Substantia nigra (tissue), 51 donors: ENCODE measurements at places on chromosomes 2 and 18.

GRCh38 chr18:50177294-50177992 lies 17.5 kb downstream of the MYO5B start:
- no peak for DNase-seq

DNA sequence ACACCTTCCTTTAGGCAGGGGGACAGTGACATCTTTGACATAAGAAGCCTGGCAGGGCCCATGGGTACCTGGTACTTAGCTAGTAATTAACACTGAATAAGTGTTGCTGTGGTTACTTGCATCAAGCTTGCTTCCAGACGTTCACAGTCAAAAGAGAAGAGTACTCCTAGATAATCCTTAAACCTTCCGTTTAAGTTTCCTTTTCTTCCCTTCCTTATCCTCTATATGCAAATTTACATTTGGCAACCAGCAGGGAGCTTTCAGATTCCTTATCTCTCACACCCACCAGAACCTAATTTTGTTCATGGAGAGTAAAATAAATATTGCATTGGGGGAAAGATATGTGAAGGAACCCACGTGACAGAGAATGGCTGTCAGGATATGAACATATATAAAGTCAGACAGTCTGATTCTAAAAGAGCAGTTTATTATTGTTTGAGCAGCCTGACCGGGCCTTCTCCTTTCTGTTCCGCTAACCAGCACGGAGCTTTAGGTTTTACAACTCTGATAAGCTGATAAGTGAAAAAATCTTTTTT lies 7.8 kb upstream of the RAB31 start:
- DNase-seq: no peak

GRCh38 chr2:45923701-45924100 lies 272.2 kb downstream of the PRKCE start:
- DNase-seq: no peak

DNA sequence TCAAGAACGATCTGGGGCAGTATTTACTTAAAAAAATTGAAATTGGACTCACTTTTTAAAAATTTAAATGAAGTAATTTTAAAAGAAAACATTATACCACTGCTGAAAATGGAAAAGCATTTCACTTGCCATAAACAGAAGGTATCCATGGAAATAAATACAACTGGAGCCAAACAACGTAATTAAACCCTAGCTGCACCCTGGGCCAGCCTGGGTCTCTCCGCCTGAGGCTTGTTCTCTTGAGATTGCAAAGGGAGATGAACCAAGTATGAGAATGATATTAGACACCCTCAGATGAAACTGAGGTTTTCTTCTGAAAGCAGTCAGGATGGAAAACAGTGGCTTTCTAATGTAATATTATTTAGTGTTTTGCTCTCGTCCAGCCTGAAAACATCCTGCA lies 264.4 kb downstream of the KCNE4 start:
- DNase-seq: no peak

GRCh38 chr18:37425222-37425621 lies 140.4 kb downstream of the CELF4 start:
- no peak for DNase-seq
